Endothelial cell (in vitro differentiated cells): ENCODE measurements at places on chromosomes 5 and 9.

DNA sequence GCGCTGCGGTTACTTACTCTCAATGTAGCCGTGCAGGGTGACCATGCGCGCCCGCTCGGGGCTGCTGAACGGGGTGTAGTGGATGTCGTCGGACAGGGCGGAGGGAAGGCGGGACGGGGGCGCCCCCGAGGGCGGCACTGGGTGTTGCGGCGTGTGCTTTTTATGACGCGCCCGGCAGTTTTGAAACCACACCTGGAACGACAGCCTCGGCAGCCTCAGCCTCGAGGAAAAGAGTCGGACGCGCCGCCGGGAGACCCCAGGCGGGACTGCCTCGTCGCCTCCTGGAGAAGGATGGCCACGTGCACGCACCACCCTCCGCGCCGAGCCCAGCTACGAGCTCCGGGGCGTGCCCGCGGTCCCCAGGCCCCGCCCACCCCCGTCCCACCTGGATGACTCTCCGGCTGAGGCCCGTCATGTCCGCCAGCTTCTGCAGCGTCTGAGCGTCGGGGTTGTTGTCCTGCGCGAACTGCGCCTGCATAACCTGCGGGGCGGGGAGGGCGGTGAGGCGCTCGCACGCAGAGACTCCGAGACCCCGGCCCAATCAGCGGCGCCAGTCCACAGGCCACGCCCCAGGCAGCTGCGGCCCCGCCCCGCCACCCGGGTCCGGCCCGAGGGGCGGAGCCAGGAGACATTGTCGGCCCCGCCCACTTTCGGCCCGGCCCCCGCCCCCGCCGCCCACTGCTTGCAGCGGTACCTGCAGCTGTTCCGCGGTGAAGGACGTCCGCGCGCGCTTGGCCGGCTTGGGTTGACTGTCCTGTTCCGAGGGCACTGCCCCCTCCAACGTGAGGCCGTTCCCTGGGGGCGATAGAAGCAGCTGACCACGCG is 15.0 kb downstream of the LHX6 start:
- DNase-seq = peak; percentile 84

DNA sequence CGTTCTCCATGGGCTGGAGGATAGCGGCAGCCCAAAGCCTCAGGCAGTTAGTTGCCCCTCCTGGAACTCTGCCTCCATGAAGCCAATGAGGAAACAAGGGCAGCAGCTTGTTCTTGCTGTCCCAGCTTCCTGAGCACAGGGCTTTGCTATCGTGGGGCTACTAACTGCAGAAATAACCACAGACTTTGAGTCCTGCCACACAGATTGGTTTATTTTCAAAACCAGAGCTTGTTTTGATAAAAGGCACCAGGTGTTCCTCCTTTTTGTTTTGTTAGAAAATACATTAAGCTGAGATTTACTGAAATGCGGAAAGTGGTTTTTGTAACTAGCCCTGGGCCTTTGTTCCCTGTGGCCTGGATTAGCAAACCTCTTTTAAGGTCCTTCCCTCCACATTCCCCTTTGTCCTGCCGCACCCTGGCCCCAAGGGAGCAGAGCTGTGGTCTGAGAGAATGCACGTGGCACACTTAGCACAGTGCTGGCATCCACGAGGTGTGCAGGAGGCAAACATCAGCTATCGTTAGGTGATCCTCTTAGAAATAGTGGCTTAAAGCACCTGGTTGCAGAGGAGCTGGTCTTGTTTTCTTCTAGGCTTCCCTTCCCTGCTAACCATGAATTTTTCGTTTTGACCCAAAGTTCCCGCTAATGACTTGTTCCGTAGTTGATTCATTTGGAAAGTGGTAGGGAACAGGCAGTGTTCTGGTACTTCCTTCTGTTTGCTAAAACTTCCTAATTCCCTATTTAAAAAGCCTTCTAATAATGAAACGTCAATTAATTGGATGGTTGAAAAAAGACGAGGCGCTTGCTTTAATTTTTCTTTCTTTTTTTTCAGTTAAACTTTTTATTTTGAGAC is 21.5 kb downstream of the MVB12B start:
- DNase-seq = no peak

DNA sequence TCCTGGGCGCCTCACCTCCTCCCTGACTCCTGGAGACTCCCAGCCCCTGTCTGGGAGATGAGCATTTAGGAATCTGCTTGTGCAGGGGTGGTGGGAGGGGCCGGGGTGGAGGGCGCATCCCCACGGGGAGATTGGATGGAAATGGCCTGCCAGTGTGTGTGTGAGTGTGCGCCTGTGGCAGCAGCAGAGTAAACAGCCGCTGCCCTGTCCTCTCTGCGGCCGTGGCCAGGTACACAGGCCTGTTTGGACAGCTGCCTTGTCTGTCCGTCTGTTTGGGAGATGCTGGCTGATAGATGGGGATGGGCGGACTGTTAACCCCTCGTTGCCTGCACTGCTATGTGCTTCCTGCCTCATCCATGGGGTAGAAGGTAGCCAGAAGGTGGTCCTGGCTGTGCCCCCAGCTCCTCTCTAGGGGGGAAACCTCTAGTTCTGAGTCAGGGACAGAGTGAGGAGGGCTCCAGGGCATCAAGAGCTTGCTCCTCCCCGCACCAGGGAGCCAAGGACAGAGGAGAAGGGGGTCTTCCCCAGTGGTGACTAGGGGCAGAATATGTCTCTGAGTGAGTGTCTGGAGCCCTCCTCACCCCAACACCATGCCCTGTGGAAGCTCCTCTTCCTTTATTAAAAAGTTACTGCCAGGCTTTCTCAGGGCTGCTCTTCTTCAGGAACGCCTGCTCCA is 60.1 kb downstream of the LMX1B start:
- DNase-seq = no peak

GRCh38 chr9:132804576-132805295 is 73.3 kb downstream of the AK8 start:
- DNase-seq = no peak

GRCh38 chr9:130189840-130190239 is 17.6 kb downstream of the NCS1 start:
- no peak for DNase-seq

DNA sequence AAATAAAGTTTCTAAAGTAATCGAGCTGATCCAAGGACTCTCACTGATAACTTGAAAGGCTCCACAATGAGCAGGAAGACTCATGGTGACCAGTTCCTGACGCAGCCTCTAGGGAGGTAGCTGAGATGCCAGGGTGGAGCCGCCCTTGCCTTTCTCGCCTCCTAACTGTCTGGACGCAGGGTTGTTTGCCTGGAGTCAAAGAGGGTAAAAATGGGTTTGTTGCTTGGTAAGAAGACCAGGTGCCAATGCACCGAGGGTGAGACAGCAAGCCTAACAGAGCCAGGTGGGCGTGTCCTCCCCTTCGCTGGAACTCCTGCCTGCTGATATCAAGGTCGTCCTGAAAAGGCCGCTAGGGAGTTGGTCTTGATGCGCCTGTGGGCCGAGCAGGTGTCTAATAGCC is 48.6 kb upstream of the FCN1 start:
- no peak for DNase-seq

- DNase-seq = no peak
Observed at GRCh38 chr5:56961746-56962145, 9.8 kb upstream of the MIER3 start.

GRCh38 chr5:18370531-18370930 is 736.3 kb downstream of the TAF11L14 start:
- DNase-seq = no peak

GRCh38 chr9:113474360-113475028 is 11.0 kb downstream of the RGS3 start:
- DNase-seq = no peak

DNA sequence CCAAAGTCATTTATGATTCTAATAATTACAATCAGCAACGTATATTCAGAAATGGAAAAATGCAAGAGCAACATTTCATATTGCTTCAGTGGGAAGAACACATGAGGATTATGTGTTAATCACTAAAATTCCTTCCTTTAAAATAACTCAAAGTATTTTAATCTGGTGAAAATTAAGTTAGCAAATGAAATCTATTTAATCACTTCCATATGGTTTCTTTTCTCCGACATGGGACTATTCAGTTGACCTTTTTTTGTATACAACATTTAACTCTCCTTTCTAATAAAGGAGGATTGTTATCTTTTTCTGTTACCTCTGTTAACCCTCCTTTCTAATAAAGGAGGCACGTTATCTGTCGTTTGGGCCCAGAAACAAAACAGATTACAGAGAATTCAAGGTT is 59.9 kb downstream of the HOMER1 start:
- DNase-seq = no peak

DNA sequence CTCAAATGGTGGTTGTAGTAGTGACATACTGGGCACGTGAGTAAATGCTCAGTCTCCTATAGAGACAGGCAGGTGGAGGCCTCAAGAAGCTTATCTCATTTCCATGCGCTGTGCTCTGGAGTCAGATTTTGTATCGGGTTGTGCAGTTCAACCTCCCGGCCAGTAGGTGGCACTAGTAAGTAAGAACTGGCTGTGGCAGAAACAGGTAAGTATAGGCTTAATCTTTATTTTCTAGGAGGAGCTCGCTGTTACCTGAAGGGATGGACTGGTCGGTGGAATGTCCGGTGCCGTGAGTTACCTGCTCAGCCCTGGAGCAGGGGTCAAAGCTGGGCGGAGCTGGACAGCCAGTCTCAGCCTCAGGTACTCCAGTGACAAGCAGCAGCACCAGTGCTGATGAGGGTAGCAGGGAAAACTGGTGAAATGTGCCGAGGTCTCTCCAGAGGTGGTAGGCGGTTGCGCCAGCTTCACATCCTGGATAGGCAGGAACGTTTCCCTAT is 880.1 kb upstream of the SEMA6A start:
- DNase-seq = peak; percentile 48

DNA sequence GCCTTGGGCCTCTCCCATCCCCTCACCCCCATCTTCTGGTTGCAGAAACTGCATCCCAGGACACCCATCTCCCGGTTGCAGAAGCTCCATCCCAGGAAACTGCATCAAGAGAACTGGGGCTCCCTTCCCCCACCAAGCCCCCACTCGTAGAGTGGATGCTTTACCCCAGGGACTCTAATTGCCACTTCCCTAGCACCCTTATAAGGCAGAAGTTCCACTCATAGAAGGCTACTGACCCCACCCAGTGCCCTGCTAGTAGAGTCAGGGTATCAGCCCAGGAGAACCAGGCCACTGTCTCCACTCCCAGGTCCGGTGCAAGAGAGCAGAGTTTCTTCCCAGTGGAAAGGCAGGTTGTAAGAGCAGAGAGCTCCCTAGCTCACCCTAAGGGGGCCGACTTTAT is 12.2 kb upstream of the SYK start:
- no peak for DNase-seq

DNA sequence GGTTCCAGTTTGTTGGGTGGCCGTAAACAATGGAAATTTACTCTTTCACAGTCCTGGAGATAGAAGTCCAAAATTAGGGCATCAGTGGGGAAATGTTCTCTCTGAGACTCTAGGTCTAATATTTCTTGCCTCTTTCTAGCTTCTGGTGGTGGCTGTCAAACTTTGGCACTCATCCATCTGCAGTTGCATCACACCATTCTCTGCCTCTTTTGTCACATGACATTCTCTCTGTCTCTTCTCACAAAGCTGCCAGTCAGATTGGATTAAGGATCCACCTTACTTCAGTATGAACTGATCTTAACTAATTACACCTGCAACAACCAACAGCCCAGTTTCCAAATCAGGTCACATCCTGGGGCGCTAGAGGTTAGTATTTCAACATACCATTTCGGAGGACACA is 222.9 kb upstream of the FTMT start:
- no peak for DNase-seq

GRCh38 chr9:92133949-92134604 is 18.9 kb upstream of the SPTLC1 start:
- DNase-seq = peak; percentile 88

GRCh38 chr9:36798350-36799065 is 225.8 kb downstream of the MELK start:
- peak; percentile 38 for DNase-seq

- no peak for DNase-seq
Observed at GRCh38 chr5:107510125-107510524, 160.6 kb downstream of the EFNA5 start.
